Osteocyte (in vitro differentiated cells): ENCODE measurements at places on chromosomes 7 and 10. TPM values are rescaled to one million over a fixed set of nuclear protein-coding genes. Genes with fewer than 3 reads are reported as not detected.

Gene PSTK
- total RNA-seq = 5.9 and 6.1 TPM in 2 replicates

Gene ING3
- total RNA-seq = 20.2 and 20.7 TPM in 2 replicates

Gene SFRP5
- total RNA-seq = not detected in 2 replicates

Gene WDR11
- 61.8 and 65.8 TPM in 2 replicates for total RNA-seq

Gene ATOH7
- not detected in 2 replicates for total RNA-seq

Gene SRPK2
- total RNA-seq = 69.2 and 69.5 TPM in 2 replicates

Gene PNLIP
- not detected in 2 replicates for total RNA-seq

Gene PLXNA4
- 56.2 and 59.0 TPM in 2 replicates for total RNA-seq

Gene CFAP70
- 0.86 and 1.2 TPM in 2 replicates for total RNA-seq

Gene WDR37
- total RNA-seq = 13.6 and 15.3 TPM in 2 replicates

Gene REPIN1
- 66.3 and 72.9 TPM in 2 replicates for total RNA-seq

Gene TMEM176B
- not detected in 2 replicates for total RNA-seq

Gene AKR1B15
- not detected in 2 replicates for total RNA-seq

Gene NPC1L1
- total RNA-seq = not detected in 2 replicates

Gene PFKP
- 150 and 158 TPM in 2 replicates for total RNA-seq

Gene MBL2
- total RNA-seq = not detected in 2 replicates
